Uterus (tissue), 4 donors: ENCODE measurements at places on chromosomes 3 and 15. TPM values are rescaled to one million over a fixed set of nuclear protein-coding genes. Genes with fewer than 3 reads are reported as not detected.

DNA sequence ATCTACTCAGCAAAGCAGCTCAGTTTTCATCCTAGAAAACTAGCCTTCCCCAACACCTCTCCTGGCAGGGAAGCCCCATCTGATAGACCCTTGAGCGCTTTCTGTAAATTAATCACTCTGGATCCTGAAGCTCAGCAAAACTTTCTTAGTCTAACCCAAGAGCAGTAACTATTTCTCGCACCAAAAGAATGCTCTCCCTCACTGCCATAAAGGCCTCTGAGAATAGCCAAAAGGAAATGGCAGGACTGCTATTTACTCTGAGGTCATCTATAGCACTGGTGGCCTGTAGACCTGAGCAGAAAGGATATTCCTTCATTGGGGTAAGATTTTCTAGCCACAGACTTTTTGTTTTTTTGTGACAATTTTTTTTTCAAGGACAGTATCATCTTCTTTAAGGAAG, 345.8 kb upstream of the ADAMTS9 start:
- no peak for DNase-seq

ROBO2 gene
- total RNA-seq = 0.26 TPM

- peak; percentile 22 for DNase-seq
These were observed 25.7 kb upstream of the GOLIM4 start for GRCh38 chr3:168121184-168122017.

DNA sequence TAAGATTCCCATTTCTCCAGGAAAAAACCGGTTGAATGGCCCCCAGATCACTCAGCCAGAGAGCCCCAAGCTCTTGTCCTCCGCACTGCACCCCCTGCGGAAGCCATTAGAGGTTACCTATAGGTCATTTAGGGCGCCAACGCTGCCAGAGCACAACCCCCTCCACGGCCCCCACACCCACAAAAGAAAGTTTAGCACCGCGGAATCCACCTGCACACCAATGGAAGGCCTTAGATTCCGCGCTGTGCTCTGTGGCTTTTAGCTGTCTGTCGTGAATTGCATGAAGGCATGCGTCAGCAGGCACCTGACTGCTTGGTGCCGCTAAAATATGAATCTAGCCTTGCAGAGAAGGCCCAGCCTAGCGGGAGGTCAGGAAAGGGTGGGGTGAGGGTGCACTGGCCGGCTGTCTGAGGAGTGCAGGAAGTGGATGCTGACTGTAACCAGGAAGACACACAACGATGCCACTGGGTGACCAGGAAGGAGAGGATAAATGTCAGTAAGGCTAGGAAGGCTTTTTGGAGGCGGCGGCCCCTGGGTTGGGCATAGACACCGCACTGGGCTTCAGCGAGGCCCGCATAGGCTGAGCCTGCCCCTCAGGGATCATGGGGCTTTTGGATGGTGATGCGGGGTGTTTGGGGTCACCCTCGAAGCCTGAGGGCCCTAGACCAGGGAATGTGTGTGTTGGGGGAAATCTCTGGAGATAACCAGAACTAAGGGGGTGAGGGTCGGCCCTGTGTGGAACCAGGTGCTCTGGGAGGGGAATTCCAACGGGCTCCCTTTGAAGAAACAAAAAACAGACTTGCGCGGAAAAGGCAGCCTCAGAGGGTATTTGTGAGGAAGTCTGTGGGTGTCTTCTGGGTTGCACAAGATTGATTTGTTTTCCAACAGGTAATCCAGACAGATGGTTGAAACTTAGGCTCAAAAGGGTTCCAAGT, 976 bp upstream of the NUP210 start:
- DNase-seq = no peak

DNA sequence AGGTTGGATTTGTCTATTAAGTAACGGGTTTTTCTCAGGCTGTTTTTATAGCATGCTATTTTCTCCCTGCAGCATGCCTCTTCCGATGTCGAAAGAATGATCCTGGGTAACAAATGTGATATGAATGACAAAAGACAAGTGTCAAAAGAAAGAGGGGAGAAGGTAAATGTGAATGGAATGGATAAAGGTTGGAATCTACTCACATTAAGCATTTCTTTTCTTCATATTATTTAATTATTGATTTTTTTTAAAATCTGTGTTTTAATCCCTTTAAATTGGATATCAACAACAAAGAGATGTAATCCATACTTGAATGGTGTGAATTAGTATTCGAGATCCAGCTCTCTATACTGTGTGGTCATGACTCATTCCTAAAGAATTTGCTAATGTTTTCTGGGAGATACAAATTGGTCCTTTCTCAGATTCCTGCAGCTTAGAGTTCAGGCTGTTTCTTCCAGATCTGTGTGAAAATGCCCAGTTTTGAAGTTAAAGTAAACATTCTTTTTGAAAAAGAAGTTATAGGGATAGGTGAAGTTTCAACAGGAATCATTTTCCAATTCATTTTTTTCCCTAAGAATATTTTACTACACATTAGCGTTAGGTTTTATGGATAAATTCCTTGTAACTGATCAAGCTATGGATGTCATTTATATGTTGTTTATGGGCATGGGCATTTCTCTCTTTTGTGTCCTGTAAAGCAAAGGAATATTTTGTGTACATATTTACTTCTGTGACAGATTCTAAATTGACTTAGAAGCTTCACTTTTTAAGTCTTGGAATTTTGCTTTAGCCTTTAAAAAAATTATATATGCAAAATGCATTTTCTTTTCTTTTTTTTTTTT, 20.8 kb upstream of the APH1B start:
- no peak for DNase-seq

DNA sequence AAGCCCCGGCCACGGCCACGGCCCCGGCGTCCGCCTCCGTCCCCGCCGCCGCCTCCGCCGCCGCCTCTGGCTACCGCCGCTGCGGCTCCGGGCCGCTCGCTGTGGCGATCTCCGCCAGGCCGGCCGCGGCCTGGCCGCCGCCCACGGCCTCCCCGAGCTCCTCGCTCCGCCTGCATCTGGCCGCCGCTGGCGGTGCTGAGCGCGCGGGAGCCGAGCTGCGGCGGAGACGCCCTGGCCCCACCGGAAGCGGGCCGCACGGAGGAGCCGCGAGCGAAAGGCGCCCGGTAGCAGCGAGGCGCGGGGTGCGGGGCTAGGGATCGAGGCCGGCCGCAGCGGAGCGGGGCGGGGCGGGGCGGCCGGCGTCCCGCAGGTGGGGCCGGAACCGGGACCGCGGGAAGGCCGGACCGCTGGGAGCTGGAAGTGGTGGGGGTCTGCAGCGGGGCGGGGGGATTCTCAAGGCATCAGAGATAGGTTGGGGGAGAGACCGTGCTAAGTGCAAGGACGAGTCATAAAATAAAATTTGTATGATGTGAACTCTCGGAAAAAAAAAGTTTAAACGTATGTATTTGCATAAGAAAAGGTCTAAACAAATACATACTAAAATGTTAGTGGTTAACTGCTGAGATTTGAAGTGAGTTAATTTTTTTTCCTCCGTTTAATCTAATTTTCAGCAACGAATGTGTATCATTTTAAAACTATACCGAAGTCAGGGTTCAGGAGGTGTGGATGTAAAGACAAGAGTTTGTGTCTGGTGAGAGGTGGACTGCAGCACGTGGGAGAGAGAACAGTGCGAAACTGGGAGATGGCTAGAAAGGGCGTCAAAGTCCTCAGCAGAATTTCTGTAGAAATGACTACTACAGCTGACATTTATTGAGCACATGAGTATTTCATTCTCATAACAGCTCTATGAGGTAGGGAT, at the start of gene AVEN:
AVEN (minus strand) TSS at position 334 of the 919 bp plus-strand sequence; CDS start at position 176, 158 bp downstream.
- DNase-seq = peak; percentile 25

DNA sequence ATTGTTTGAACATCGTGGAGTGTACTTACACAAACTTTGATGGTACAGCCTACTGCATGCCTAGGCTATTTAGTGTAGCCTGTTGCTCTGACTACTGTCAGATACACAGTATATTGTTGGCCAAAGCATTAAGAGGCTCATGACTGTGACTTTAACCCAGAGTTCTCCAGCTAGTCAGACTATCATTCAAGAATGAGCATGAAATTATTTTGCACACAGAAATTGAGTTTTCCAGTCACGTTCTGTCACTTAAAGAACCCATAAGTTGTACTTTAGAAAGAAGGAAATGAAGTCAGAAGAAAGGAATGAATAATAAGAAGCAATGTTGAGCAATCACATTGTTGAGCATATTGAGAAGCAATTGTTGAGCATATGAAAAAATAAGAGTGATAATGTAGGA, 37.6 kb upstream of the SLC22A13 start:
- DNase-seq = no peak

GRCh38 chr15:82122746-82123400, 77.1 kb upstream of the MEX3B start:
- DNase-seq = peak; percentile 76

IL17RB gene
- total RNA-seq = 2.8 TPM

DNA sequence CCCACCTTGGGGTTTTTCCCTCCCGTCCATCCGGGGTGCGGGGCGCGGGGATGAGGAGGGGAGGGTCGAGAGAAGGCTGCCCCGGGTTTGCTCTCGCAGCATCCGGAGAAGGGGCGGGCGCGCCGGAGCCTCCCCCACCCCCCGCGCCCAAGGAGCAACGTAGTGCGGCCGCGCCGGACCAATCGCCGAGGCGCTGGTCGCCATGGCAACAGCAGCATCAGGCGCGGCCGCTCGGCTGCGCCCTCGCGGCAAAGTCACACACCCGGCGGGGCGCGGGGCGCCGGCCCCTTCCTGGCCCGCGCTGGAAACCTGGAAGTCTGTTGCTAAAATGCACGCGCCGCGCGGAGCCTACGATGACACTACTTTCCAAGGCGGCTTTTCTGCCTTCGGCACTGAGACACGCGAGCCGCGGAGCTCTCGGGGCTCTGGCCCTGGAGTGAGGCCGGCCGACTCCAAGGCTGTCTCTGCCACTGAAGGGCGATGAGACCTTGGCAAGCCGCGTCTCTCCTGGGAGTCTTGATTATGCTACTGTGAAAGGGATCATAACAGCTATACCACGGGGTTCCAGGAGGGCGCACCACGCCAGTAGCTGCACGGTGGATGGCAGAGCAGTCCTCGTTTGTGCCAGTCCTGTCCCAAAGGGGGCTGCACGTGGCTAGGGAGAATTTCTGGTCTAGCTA, at the start of gene IQSEC1:
IQSEC1 (minus strand) TSS at position 104 of the 680 bp plus-strand sequence. CDS start 415 bp downstream, outside the sequence.
- no peak for DNase-seq

- no peak for DNase-seq
These were observed 148.1 kb downstream of the KLHL25 start for GRCh38 chr15:85646538-85647091.

CACNA1D gene
- 0.88 TPM for total RNA-seq

GRCh38 chr3:12278566-12278965, 10.3 kb upstream of the PPARG start:
- DNase-seq = no peak

GRCh38 chr15:64685230-64685888, 90.0 kb downstream of the RBPMS2 start:
- DNase-seq = no peak

GOLGA8J gene
- total RNA-seq = not detected

DNA sequence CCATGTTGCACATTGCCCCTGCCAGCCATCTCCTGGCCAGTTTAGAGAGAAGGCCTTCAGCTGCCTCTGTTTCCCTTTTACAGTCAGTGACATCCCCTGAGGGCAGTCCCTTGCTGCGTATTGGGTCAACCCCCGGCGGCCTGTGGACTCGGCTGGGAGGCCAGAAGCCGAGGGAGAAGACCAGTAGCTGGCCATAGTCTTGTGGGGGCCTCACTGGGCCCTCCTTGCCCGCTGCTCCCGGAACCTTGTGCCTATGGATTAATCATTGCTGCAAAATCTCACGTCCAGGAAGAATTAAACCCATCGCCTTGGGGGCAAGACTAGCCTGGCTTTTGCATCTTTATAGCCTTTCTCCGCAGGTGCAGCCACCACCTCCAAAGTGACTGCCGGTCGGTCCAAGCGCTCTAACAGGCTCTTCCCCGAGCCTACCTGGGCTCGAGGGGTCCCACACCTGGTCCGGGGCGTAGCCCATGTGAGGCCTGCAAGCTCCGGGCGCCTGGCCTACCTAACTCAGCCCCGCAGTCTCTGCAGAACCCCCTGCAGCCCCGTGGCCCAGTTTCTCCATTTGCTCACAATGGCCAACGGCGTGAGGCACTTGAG, 870 bp upstream of the CHAC1 start:
- no peak for DNase-seq

DNA sequence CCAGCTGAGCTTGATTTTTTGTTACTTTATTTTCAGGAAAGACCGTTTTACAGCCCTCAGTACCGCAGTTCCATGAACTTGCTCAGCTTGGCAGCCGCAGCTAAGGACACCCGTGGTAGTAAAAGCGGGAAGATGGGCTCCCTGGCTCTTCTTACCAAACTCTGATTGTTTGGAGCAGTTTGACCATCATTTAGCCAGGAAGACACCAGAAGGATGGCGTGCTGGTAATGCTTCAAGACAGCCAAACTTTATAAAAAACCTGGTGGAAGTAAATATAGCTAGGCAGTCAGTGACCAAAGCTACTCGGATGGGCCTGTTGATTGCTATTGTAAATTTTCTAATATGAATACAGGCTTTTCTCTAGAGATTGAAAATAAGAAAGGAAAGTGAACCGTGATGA, 28.9 kb downstream of the POLR2M start:
- DNase-seq = no peak

TJP1 gene
- total RNA-seq = 191 TPM

- DNase-seq = no peak
These were observed 35.1 kb upstream of the CSPG5 start for GRCh38 chr3:47613722-47614121.

- no peak for DNase-seq
These were observed 37.7 kb downstream of the NCK1 start for GRCh38 chr3:136899622-136900158.

DNA sequence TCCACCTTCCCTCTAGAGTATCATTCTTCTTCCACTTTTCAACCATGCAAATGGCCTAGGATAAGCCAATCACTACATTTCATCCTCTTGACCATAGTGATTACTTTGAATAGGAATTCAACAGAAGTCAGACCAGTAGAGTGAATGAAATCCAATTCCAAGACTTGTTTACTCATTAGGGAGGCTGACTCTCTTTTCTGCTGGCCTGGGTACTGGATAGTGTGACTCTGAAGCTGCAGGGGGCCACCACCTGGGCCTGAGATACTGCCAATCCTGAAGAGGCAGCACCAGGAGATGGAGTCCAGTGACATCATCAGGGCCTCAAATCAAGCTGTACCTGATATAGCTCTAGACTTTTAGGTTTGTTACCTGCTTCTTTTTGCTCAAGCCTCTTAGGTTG, 7.0 kb upstream of the FSTL1 start:
- no peak for DNase-seq

- DNase-seq = no peak
These were observed 44.4 kb downstream of the PCOLCE2 start for GRCh38 chr3:142844339-142844977.

DNA sequence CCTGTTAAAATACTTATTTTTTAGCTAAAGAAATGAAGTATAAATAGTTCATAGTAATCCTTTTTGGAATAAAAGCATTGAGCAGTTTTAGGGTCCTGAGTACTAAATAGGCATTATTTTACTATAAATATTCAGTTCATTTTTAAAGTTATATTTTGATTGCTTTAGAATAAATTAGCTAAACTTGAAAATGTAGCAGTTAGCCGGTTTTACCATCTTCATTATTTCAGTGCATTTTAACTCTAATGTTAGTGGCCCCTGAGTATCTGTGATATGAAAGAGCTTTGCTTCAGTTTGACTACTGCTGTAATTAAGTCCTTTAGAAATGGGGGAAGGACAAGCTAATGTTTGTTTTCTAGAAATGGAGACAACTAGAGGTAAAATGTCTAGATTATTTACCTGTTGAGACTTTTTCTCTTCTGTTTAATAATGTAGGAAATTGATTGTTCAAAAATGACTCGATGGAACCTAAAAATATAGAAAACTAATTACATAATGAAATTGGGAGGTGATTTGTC, 3.6 kb downstream of the SMC4 start:
- no peak for DNase-seq

CD200 gene
- total RNA-seq = 21.0 TPM

GRCh38 chr3:49327485-49327884, 12.4 kb downstream of the USP4 start:
- no peak for DNase-seq
